ENCODE measurements at places on chromosomes 7 and 10. TPM values are rescaled to one million over a fixed set of nuclear protein-coding genes. Genes with fewer than 3 reads are reported as not detected.

Gene FHIP2A
- total RNA-seq, result 33.8 TPM

Gene CRYGN
- total RNA-seq, result 0.13 TPM

Gene NDUFA5
- 43.6 TPM for total RNA-seq

Gene CCDC3
- total RNA-seq, result 21.1 TPM

Gene KCNH2
- under 0.01 TPM for total RNA-seq

Gene FAM25C
- not detected for total RNA-seq

Gene EPHB4
- total RNA-seq, result 14.1 TPM

Gene GNAT3
- total RNA-seq, result not detected

Gene TFEC
- 0.19 TPM for total RNA-seq

Gene RTKN2
- 2.9 TPM for total RNA-seq

Gene GPR37
- 2.4 TPM for total RNA-seq

Gene OR2A42
- total RNA-seq, result 0.06 TPM

Gene PRF1
- total RNA-seq, result not detected

Gene ATOH7
- not detected for total RNA-seq

Data from aortic smooth muscle cell (primary cell).